Ascending aorta (tissue), 2 donors: ENCODE measurements at places on chromosomes 5 and 9. TPM values are rescaled to one million over a fixed set of nuclear protein-coding genes. Genes with fewer than 3 reads are reported as not detected.

The SLC6A19 gene
- total RNA-seq = not detected

The ORM2 gene
- total RNA-seq = 0.64 TPM

The TEX48 gene
- not detected for total RNA-seq

The ENTREP1 gene
- 4.2 TPM for total RNA-seq

The PCDHGA5 gene
- 4.5 TPM for total RNA-seq

The OTP gene
- total RNA-seq = not detected

The ABLIM3 gene
- 25.8 TPM for total RNA-seq

The HRCT1 gene
- total RNA-seq = 32.7 TPM

The SLIT3 gene
- total RNA-seq = 128 TPM

GRCh38 chr5:81936750-81937149 lies 35.1 kb upstream of the ATG10 start:
- H3K27me3 ChIP-seq = no peaks in the 10 kb centered on the region
- DNase-seq = no peak
- no peaks in the 10 kb centered on the region for H3K4me1 ChIP-seq
- no peak overlapping the region for H3K4me3 ChIP-seq
- H3K27ac ChIP-seq = no peak overlapping the region
- no peaks in the 10 kb centered on the region for H3K36me3 ChIP-seq

- no peaks in the 10 kb centered on the region for H3K27me3 ChIP-seq
- no peak for DNase-seq
- peaks cover 10% of the 10 kb centered on the region for H3K4me1 ChIP-seq
- H3K27ac ChIP-seq = peak overlapping the region; percentile 17
- H3K36me3 ChIP-seq = no peaks in the 10 kb centered on the region
- H3K4me3 ChIP-seq = no peak overlapping the region
These were observed 17.0 kb downstream of the BICD2 start for GRCh38 chr9:92747459-92748232.

- no peak overlapping the region for H3K27ac ChIP-seq
- H3K36me3 ChIP-seq = no peaks in the 10 kb centered on the region
- H3K4me3 ChIP-seq = no peak overlapping the region
These were observed 178.2 kb downstream of the ROR2 start for GRCh38 chr9:91771864-91772263.

- no peak overlapping the region for H3K4me3 ChIP-seq
- H3K27me3 ChIP-seq = no peaks in the 10 kb centered on the region
- no peak for DNase-seq
- no peak overlapping the region for H3K27ac ChIP-seq
- H3K4me1 ChIP-seq = no peaks in the 10 kb centered on the region
These were observed 365.0 kb downstream of the TMEM232 start for GRCh38 chr5:110361471-110361870.

DNA sequence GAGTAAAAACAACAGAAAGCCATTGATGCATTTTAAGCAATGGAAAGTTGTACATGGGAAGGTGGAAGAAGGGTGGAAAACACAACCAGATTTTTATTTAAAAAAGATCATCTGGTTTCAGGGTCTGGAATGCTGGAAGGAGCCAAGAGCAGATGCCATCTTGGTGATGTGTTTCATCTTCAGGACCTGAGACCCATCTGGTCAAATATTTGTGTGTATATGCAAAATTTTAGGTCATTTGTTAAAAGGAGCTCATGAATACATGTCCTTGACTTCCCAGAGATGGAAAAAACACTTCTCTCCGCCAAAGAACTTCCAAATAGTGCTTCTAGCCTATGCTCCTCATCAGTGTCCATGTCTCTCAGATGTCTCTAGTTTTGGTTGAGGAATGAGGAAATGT lies 110.6 kb upstream of the GDNF start:
- DNase-seq = no peak
- no peaks in the 10 kb centered on the region for H3K27me3 ChIP-seq
- no peak overlapping the region for H3K4me3 ChIP-seq
- no peaks in the 10 kb centered on the region for H3K4me1 ChIP-seq
- H3K27ac ChIP-seq = no peak overlapping the region

GRCh38 chr5:82952326-82952725 lies 124.9 kb downstream of the TMEM167A start:
- H3K4me3 ChIP-seq = no peak overlapping the region
- no peak overlapping the region for H3K27ac ChIP-seq
- H3K27me3 ChIP-seq = no peaks in the 10 kb centered on the region

GRCh38 chr5:122424132-122424531 lies 112.1 kb downstream of the SNCAIP start:
- H3K27me3 ChIP-seq = no peaks in the 10 kb centered on the region
- no peak for DNase-seq
- no peaks in the 10 kb centered on the region for H3K36me3 ChIP-seq
- H3K4me1 ChIP-seq = no peaks in the 10 kb centered on the region
- H3K4me3 ChIP-seq = no peak overlapping the region

- H3K27ac ChIP-seq = no peak overlapping the region
- no peaks in the 10 kb centered on the region for H3K27me3 ChIP-seq
- no peaks in the 10 kb centered on the region for H3K36me3 ChIP-seq
- no peak overlapping the region for H3K4me3 ChIP-seq
- no peak for DNase-seq
These were observed 595.3 kb downstream of the PSAT1 start for GRCh38 chr9:78892182-78892581.

GRCh38 chr5:83246071-83246470 lies 168.7 kb downstream of the XRCC4 start:
- H3K36me3 ChIP-seq = no peaks in the 10 kb centered on the region
- no peak overlapping the region for H3K27ac ChIP-seq
- no peaks in the 10 kb centered on the region for H3K4me1 ChIP-seq
- H3K4me3 ChIP-seq = no peak overlapping the region
- no peak for DNase-seq

GRCh38 chr9:89611425-89611824 lies 6.6 kb downstream of the GADD45G start:
- H3K27ac ChIP-seq = no peak overlapping the region
- no peak overlapping the region for H3K4me3 ChIP-seq
- no peaks in the 10 kb centered on the region for H3K27me3 ChIP-seq
- H3K4me1 ChIP-seq = no peaks in the 10 kb centered on the region
- no peaks in the 10 kb centered on the region for H3K36me3 ChIP-seq
- no peak for DNase-seq

- H3K27ac ChIP-seq = no peak overlapping the region
- DNase-seq = no peak
- H3K27me3 ChIP-seq = no peaks in the 10 kb centered on the region
- H3K4me1 ChIP-seq = no peaks in the 10 kb centered on the region
- H3K36me3 ChIP-seq = no peaks in the 10 kb centered on the region
- H3K4me3 ChIP-seq = no peak overlapping the region
These were observed 256.0 kb downstream of the GRIA1 start for GRCh38 chr5:153746440-153746839.

DNA sequence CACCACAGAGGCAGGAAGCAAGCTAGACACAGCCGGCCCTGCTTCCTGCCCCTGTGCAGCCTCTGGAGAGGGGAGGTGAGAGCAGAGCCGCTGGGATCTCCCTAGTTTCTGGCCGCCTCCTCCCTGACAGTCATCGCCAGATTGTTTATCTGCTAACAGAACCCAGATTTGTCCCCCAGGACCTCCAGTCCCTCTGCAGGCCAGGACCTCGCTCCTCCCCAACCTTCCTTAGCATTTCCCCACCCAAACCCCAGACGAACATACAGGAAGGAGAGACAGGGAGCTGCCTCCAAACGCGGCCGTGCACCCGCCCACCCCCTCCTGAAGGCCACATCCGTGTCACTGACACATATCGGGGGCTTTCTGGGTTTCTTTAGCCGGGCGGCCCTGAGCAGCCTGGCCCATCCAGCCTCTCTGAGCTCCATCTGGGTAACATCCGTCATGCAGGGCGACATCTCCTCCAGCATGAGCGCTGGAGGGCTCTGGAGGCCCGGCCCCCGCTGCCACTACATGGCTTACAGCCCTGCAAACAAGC lies 47.5 kb downstream of the DBH start:
- DNase-seq = no peak
- no peaks in the 10 kb centered on the region for H3K36me3 ChIP-seq
- no peaks in the 10 kb centered on the region for H3K27me3 ChIP-seq
- no peaks in the 10 kb centered on the region for H3K4me1 ChIP-seq
- H3K27ac ChIP-seq = no peak overlapping the region
- no peak overlapping the region for H3K4me3 ChIP-seq

DNA sequence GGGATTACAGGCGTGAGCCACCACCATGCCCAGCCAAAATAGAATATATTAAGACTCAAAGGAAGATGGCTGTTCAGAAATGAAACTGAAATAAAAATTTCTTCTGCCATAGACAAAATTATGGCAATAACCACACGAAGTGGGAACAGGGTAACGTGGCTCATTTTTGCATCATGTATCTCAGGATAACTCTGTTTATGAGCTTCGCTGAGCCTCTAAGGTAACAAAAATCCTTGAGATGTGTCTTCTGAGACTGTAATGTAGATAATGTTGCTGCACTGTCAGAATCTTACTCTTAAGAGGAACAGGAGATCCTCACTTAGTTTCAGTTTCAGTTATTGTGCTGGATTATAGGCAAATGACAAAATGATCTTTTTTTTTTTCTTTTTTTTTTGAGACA lies 153.8 kb downstream of the GOLPH3 start:
- H3K27ac ChIP-seq = no peak overlapping the region
- H3K36me3 ChIP-seq = no peaks in the 10 kb centered on the region
- H3K4me1 ChIP-seq = no peaks in the 10 kb centered on the region
- DNase-seq = no peak
- no peak overlapping the region for H3K4me3 ChIP-seq
- no peaks in the 10 kb centered on the region for H3K27me3 ChIP-seq

GRCh38 chr9:78370991-78371390 lies 74.1 kb downstream of the PSAT1 start:
- H3K27me3 ChIP-seq = no peaks in the 10 kb centered on the region
- no peaks in the 10 kb centered on the region for H3K4me1 ChIP-seq
- H3K27ac ChIP-seq = no peak overlapping the region

DNA sequence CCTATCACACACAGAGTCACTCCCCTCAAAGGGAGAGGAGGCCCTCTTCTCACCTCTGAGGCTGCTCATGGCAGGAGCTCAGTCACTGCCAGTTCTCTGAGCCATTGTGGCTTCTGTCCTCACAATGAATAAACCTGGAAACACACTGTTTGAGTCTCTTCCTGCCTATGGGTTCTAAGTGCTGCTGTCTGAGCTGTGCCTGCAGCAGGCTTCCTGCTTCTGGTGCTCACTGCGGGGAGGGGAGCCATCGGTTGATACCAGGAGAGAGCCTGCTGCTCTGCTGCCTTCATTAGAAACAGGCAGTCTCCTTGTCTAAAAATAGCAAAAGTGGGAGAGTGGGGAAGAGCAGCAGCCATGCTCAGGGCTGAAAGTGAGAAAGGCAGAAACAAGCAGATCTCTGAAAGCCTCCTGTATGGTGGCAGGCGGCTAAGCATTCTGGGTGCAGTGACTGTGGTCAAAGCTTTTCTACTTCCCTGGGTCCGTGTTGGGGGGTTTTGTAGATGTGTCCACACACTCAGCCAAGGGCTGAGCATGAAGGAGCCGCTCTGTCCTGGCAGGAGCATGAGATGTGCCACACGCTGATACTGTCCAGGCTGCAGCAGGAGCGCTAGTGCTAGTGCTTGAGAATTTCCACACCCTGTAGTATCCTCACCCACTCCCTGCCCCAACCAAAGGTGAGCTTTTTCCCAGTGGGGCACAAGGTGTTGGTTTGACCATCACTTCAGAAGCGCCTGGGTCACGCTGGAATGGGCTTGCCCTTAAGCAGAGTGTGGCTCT lies 34.2 kb downstream of the PRKACG start:
- H3K4me3 ChIP-seq = no peak overlapping the region
- H3K27me3 ChIP-seq = no peaks in the 10 kb centered on the region
- H3K36me3 ChIP-seq = no peaks in the 10 kb centered on the region
- no peak overlapping the region for H3K27ac ChIP-seq
- DNase-seq = no peak

DNA sequence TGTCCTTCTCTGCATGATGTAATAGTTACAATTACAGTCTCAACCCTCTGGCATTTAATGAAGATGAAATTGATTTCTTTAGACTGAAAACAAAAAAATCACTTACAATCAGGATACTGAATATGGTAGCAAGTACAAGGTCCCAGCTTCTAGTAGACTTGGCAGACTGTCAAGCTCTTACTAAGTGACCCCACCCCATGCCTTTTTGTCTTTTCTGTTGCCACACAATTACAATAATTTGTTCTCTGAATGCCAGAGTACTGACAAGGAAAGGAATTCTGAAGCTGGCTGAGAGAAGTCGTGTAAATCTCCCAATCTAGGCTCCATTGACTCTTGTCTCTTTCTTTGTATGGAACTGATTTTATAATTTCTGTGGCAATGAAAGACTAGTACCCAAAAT lies 154.2 kb downstream of the TMC1 start:
- H3K4me3 ChIP-seq = no peak overlapping the region
- H3K27ac ChIP-seq = no peak overlapping the region
- no peak for DNase-seq
- H3K4me1 ChIP-seq = no peaks in the 10 kb centered on the region

GRCh38 chr5:107121793-107122519 lies 548.8 kb downstream of the EFNA5 start:
- no peak overlapping the region for H3K27ac ChIP-seq
- H3K4me1 ChIP-seq = no peaks in the 10 kb centered on the region
- no peak overlapping the region for H3K4me3 ChIP-seq
- no peaks in the 10 kb centered on the region for H3K27me3 ChIP-seq
